ENCODE measurements at places on chromosomes 2 and 18.

- DNase-seq = no peak
Observed at GRCh38 chr2:586641-587076, 90.5 kb downstream of the TMEM18 start.

DNA sequence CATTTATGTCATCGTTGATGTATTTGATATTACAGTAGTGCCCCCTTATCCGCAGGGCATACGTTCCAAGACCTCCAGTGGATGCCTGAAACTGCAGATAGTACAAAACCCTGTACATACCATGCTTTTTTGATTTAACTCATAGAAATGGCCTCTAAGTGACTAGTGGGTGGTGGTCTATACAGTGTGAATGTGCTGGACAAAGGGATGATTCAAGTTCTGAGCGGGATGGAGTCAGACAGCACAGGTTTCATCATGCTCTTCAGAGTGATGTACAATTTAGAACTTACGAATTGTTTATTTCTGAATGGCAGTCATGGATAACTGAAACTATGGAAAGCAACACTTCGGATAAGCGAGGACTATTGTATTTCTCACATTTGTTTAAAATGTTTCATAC is 473.1 kb upstream of the FANCL start:
- no peak for DNase-seq

GRCh38 chr2:207223051-207223450 is 57.3 kb upstream of the KLF7 start:
- DNase-seq = no peak

- no peak for DNase-seq
Observed at GRCh38 chr2:64972426-64972825, 16.8 kb upstream of the SLC1A4 start.

DNA sequence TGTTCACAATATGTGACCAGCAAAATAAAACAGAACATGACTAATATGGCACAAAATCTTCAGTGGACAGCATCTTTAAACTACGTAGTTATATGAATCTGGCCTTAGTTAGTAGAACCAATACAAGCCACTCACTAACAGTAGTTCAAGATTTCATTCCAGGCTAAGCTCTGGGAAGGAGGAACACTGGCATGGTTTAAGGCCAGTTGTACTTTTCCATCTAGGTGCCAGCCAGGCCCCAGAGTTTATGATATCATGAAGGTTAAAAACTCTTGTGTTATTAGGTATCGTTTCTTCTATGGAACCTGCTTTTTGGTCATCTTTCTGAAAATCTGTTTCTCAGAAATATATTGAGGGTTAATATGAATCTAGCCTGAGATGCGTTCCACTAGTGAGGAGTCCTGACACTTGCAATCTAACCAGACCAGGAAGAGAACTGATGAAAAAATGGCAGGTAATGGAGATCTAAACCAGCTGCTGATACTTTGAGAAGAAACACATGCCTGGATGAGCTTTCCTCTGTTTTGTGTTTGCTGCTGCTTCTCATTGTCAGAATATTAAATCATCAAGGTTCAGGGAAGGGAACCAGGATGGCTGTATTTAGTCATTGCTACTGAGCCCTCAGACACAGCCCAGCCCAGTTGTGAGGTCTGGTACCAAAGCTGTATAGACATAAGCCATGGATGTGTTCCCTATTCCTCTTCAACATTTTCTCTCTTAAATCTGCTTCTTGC is 182.8 kb upstream of the SETBP1 start:
- DNase-seq = no peak

GRCh38 chr2:17148407-17149145 is 369.7 kb downstream of the RAD51AP2 start:
- no peak for DNase-seq

- no peak for DNase-seq
Observed at GRCh38 chr2:70931376-70932000, 4.2 kb upstream of the ATP6V1B1 start.

DNA sequence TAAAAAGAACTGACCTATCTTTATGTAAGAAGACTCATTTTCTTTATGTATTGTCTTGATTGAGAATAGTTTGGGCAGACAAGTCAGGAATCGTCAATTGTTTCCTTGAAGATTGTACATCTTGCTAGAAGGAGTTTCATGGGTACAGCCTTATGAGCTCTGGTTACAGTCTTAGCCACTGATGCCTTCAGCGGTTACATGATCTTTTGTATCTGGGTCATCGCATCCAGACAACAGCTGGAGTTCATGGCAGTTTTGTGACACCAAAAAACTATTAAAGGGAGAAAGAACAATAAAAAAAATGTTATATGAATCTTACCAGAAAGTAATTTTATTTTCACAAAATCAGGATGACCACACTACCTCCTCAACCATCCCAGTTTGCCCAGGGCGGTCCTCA is 520.5 kb upstream of the CDH7 start:
- DNase-seq = no peak

DNA sequence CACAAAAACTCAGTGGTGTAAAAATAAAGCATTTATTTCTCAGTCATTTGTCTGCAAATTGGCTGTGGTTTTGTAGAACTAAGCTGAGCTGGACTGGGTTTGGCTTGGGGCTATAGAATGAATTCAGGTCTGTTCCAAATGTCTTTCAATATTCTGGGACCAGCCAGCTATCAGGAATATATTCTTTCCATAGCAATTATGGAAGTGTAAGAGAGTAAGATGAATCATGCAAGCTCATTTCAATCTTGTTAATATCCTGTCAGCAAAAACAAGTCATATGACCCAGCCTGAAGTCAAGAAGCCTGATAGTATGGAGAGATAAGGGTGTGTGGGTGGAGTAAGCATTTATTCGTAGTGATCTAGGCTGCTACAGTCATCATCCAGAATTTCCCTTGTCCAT is 481.0 kb upstream of the CDH2 start:
- DNase-seq = peak; percentile 56

- DNase-seq = no peak
Observed at GRCh38 chr18:28136071-28136470, 40.9 kb downstream of the CDH2 start.

DNA sequence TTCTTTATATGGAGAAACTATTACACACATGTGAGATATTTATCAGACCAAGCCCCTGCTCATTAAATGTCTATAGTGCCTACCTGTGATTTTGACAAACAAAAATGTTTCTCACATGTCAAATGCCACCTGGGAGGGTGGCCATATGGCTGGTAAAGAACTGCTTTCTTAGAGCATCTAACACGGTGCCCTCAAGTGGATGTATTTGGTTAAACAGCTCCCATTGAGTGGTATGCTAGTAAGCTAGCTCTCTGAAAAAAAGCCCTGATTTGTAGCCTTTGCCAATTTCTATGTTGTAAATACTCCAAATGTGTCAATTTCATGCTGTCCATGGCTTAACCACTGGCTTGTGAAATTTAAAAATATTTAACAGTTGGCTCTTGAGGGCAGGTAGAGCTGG is 94.6 kb downstream of the PMAIP1 start:
- no peak for DNase-seq

- no peak for DNase-seq
Observed at GRCh38 chr2:134078354-134078753, 175.5 kb upstream of the MGAT5 start.

GRCh38 chr2:131349021-131349420 is 14.9 kb downstream of the RAB6D start:
- no peak for DNase-seq

GRCh38 chr18:32301976-32302743 is 112.3 kb downstream of the MEP1B start:
- peak; percentile 81 for DNase-seq

GRCh38 chr2:172970660-172971059 is 105.0 kb upstream of the MAP3K20 start:
- no peak for DNase-seq

GRCh38 chr2:74036450-74037195 is 51.9 kb downstream of the TET3 start:
- no peak for DNase-seq

GRCh38 chr18:56196495-56197225 is 441.7 kb downstream of the TXNL1 start:
- DNase-seq = no peak

GRCh38 chr2:216572582-216573578 is 60.3 kb upstream of the IGFBP2 start:
- DNase-seq = no peak

GRCh38 chr2:181471226-181471625 is 14.0 kb downstream of the ITGA4 start:
- no peak for DNase-seq

DNA sequence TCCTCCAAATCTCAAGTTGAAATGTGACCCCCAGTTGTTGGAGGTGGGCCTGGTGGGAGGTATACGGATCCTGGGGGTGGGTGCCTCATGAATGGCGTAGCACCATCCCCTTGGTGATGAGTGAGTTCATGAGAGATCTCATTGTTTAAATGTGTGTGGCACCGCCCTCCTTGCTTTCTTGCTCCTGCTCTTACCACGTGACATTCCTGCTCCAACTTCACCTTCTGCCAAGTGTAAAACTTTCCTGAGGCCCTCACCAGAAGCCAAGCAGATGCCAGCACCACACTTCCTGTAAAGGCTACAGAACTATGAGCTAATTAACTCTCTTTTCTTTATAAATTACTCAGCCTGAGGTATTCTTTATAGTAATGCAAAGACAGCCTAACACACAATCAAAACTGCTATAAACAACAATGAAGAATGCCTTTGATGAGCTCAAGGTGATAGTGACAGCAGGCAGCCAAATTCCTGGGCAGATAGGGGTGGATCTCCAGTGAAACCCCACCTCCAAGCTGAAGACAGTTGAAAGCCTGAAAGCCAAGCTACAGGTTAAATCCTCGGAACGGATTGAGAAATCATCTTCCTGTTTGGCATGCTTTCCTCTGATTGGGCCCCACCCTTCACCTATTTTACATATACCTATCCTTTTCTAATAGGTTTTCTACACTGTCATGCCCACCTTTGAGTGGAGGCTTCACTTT is 26.9 kb downstream of the MCEE start:
- DNase-seq = no peak

All from retinal pigment epithelial cell (primary cell).